KBM-7 (cell line): ENCODE measurements at places on chromosomes 2 and 18.
A peak's percentile ranks its signal among the peaks of the same experiment; 100 is the strongest.

DNA sequence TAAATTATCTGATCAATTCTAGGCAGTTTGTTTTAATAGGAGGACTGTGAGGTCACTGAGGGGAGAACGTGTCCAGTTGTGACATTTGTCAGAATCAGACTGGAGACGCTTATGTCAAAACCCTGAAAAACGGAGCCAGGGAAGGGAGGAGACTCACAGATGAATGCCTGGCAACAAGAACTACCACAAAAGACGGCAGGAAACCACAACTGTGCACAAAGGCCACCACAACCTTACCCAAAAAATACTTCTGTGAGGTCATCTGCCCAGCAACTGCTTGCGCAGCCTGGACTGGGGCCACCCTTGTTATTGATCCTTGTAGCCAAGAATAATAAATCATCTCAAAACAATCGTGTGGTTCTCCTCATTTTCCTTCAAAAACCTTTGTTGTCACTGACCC is 173.0 kb upstream of the ALKAL2 start:
- peak; percentile 58 for DNase-seq

- DNase-seq = no peak
These were observed 203.3 kb upstream of the SESTD1 start for GRCh38 chr2:179467960-179468359.

- peak; percentile 53 for DNase-seq
These were observed 200.5 kb downstream of the HRH4 start for GRCh38 chr18:24660956-24661355.

DNA sequence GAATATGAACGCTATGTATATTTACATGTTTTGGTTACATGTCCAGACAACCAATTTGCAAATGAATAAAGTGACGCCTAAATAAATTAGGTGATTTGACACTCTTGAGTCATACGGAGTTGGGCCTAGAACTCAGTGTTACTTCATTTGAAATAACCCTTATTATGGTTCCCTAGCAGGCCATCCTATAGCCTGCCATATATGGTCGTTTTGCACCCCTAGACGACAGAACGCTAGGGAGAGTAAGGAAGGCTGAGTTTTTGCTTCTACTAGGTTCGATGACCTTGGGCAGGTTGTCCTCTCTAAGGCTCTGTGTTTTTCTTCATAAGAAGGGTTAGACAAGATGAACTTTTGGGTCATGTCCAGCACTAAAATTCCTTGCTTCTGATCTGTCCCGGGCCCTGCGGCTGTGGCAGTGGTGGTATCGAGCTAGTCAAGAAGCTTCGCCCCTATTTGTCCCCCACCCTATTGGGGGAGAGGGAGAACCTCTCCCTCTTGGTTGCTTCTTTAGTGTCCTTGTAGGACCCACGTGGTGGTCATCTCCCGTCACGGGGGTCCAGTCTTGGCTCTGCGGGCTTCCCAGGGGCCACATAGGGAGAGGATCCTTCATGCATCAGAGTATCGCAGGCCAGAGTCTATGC is 574 bp upstream of the EML4 start:
- DNase-seq = no peak

DNA sequence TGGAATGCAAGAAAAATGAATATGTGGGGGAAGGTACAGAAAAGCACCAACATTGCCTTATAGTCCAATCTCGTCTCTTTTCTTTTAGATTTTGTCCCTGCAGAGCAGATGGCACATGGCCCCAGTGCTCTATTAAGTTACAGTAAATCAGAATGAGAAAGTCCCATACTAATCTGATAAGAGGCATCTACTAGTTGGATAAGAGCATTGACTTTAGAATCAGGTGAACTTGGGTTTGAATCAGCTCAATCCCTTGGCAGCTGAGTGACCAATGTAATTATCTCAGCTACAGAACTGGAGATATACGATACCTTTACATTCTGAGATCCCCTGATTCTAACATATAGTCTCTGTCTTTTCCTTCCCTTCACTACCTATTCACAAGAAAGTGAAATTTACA is 54.8 kb upstream of the PDE1A start:
- no peak for DNase-seq

DNA sequence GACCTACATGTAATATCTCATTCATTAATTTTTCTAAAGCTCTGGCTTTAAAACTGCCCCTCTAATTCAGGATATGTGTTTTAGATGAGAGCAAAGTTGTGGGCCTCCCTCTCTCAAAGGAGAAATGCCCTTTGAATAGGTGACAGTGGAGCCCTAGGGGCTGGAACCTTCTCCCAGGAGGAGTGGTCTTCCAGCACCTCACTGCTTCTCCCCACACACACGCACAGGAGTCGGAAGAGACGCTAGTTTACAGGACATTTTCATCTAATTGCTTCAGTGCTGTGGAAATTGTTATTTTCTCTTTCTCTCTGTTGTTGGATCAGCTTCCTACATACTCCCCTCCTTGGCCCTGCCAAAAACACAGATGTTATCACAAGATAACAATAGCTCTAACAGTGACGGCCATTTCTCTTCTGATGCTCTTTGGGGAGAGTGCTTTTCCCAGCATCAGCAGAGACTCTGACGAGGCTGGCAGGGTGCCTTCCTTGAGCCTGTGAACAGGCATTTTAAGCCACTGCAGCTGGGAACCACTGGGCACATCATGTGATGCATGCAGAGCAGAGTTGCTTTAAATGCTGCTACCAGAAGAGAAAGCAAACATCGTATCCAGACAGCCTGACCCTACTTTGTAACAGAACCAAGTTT is 209.4 kb upstream of the SP5 start:
- no peak for DNase-seq

DNA sequence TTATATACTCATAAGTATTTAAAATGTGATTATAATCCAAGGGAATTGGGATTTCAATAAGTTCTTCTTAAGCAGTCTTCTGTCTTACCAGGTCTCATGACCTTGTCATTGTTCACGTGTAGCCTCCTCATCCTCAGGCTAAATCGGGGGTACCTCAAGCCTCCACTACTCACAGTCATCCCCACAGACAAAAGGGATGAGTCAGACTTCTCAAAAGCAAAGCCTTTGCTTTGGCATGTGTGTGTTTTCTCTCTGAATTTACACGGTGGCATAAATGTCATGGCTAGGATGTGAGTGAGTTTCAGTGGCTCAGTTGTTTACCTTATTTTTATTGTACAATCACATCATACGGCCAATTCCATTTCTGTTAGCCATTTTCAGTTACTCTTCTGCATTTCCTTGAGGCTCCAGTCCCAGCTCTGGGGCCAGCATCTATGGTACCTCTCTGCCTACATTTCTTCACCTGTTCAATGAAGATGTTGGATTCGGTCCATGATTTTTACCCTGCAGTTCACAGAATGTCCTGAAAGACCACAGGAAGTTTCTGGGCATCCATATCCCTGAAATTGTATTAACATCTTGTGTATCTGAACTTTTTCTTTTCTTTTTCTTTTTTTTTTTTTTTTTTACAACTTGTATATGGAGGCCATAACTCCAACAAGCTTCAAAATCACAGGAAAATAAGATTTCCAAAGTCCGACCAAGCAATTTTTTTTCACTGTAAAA is 195.3 kb downstream of the FHOD3 start:
- no peak for DNase-seq

DNA sequence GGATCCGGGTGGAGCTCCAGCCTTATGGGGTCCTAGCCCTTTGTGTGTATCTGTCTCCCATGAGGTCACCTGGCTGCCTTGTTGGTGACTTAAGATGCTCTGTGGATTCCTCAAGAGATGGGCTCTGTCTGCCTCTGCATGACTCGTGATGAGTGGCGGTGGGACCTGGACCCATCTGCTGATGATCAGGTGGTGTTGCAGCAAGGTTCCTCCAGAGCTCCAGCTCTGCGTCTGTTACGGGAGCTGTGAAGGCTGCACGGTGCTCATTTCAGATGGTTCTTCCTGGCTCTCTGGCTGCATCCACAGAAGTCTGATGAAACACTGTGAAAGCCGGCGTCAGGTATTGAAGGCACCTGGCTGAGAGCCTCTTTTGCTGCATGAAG is 2.4 kb downstream of the AGAP1 start:
- DNase-seq = no peak

DNA sequence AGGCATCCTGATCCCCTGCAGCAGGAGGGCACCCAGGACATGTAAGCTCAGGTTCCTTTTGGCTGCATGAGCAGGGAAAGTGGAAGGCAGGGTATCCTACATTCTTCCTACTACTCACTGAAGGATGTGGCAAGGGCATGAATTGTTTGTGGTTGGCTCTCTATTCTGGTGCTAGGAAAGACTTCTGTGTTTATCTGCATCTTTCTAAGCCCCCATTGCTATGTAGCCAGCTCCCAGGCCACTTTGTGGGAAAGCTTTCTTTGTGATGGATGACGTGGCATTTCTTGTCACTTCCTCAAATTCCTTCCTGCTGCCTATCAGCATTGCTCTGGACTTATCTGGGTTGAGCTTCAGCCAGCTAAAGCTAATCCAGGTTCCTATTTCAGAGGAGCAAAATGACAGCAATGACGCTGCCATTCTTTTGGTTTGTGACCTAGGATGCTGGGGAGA is 46.2 kb downstream of the MEIS1 start:
- peak; percentile 99 for DNase-seq

GRCh38 chr2:78718473-78718872 is 307.0 kb upstream of the REG3G start:
- no peak for DNase-seq
